ENCODE measurements at places on chromosomes 3 and 15.

DNA sequence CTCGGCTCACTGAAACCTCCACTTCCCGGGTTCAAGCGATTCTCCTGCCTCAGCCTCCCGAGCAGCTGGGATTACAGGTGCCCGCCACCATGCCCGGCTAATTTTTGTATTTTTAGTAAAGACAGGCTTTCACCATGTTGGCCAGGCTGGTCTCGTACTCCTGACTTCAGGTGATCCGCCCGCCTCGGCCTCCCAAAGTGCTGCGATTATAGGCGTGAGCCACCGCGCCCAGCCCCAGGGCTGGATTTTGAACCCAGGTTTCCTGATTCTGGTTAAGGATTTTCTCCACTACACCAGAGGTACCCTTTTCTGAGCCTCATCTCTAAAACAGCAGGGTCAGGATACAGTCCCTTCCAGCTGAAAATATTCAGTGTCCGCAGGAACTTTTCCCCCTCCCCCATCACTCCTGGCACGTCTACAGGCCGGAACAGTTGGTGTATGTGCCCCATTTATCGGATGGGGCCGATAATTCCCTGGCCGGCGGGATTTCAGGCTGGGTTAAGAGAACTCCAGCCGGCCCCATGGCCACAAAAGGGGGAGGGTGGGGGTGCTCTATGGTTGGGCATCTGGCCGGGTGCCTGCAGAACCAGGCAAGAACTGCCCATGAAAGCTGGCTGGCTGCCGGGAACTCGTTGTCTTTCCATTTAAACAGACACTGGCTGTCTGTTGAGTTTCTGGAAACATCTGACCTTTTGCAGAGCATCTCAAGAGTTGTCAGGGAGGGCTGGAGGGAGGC, 26.8 kb upstream of the SEMA4B start:
- DNase-seq = peak; percentile 52

DNA sequence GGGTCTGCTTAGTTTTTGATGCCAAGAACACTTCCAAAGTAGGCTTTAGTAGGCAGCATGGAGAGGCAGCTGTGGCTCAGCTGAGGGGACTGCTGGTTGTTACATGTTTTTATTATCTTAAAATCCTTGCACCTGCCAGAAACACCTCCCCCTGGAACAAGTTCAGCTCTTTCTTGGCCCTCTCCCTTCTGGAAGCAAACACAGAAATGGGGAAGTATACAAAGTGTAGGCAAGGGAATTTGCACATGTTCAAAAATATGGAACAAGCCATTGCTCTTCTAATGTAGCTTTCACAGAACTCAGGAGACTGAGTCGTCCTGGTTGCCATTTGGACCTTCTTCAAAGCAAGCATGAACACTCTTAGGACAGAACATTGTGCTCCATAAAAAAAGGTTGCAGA, 169.1 kb upstream of the SEMA6D start:
- DNase-seq = no peak

- DNase-seq = no peak
Observed at GRCh38 chr3:56800832-56801661, 702 bp downstream of the ARHGEF3 start.

GRCh38 chr3:52190294-52191074, 7.5 kb upstream of the ALAS1 start:
- no peak for DNase-seq

GRCh38 chr3:64612916-64613526, 74.8 kb downstream of the ADAMTS9 start:
- no peak for DNase-seq

DNA sequence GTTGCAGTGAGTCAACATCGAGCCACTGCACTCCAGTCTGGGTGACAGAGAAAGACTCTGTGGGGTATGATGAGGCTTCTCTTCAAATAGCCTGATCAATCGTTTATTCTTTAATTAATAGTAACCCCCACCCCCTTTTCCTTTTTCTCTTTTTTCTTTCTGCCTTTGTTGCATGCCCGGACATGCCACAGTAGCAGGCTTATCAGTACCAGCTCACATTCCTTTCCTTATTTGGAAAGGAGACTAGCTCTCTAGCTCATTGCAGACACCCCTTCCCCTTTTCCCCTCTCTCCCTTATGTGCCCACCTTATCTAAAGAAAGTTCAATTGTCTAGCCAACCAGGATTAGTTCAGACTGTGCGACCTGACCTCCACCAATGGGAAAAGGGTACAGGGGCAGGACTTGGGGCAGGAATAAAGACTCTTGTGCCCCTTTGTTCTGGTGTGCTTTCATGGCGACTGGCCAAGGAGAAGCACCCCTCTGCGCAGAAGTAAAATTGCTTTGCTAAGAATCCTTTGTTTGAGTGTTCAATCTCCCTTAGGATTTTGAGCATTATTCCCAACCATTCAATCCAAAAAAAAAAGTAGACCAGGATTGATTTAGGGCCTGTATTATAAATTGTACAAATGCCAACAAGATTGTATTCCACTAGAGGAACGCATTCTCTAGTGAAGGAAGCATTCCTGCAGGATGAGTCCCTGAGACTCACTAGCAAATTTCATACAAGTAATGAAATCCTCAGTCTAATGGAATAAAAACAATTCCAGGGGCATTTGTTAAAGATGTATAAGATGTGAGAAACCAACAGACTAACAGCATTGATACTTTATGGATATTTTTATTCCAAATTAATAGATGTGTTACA, 95.8 kb upstream of the SNRPN start:
- DNase-seq = no peak

GRCh38 chr3:129627350-129628168, 21.1 kb upstream of the PLXND1 start:
- DNase-seq = peak; percentile 87

DNA sequence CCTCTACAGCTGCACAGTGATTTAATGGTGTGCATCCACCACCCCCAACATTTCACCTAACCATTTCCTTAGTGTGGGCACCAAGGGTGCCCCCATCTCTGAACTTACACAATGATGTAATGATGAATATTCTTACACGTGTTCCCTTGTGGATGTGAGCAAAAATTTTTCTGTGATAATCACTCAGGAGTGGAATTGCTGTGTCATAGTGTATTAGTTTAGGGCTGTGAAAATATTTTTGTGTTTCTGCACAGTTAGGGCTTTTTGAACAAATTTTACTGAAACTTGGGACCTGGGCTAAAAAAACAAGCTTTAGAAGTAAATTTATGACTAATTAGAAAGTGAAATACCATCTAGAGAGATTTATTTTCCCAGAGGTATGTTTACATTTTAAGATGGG, 134.5 kb upstream of the CCNL1 start:
- no peak for DNase-seq

DNA sequence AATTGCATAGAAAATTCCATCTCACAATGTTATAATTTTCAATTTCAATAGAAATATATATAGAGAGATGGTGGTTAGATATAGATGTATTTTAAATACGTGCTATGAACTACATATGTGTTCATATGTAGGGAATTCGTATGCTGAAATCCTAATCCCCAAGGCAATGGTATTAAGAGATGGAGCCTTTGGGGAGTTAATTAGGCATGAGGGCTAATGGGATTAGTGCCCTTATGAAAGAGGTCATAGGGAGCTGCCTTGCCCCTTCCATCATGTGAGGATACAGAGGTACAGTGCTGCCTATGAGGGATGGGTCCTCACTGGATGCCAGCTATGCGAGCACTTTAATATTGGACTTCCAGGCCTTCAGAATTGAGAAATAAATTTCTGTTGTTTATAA, 79.6 kb upstream of the CCDC54 start:
- DNase-seq = no peak

DNA sequence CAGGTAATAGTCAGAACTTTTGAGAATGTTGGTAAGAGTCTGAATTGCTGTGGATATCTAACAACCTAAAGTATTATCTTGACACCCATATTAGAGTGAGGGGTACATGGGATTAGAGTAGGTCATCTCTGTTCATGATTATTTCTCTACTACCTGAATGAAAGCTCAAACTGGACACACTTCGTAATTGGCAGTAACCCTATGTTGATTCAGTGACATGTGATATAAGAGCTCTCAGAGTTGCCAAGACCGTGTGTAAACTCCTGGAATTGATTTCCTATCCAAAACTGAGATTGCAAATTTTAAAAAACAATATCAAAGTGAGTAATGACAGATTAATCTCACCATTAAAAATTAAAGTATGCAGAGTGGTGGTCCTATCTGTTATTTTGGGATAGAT, 214.8 kb upstream of the ARHGEF26 start:
- no peak for DNase-seq

DNA sequence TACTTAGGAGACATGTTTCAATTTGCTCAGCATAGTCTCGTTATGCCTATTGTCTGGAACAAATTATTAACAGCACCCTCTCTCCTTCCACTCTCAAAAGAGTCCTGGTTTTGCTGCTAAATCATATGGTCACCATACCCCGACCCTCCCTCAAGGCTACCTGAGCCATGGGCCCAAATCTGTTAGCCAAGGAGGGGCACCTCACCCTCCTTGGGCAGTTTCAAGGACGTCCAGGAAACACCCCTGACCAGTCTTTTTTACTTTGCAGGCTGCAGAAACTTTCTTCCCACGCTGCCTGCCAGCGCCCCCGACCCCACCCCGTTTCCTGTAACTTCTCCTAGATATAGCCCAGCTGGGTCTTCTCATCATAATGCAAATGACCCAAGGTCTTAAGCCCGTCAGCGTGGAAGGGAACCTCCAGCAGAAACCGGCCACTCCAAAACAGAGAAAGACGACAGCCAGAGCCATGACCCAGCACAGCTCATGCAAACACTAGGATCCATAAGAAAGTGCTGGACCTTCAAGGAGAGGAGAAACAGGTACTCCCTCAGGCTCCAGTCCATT, 62.3 kb downstream of the ADCY5 start:
- DNase-seq = no peak

All from dermis microvascular lymphatic vessel endothelial cell (primary cell).